ENCODE measurements at places on chromosomes 16 and 17. TPM values are rescaled to one million over a fixed set of nuclear protein-coding genes. Genes with fewer than 3 reads are reported as not detected.

E4F1 gene
- total RNA-seq = 17.5 TPM

ASPHD1 gene
- 3.4 TPM for total RNA-seq

CCDC200 gene
- not detected for total RNA-seq

KRTAP4-12 gene
- not detected for total RNA-seq

NOXO1 gene
- total RNA-seq = not detected

C17orf67 gene
- total RNA-seq = 1.1 TPM

PLA2G10 gene
- total RNA-seq = not detected

ZG16 gene
- not detected for total RNA-seq

KRT37 gene
- total RNA-seq = not detected

MRPL58 gene
- 96.0 TPM for total RNA-seq

Data from SK-MEL-5 (cell line).